Occipital lobe (tissue), 3 donors: ENCODE measurements at places on chromosomes 3 and 15. TPM values are rescaled to one million over a fixed set of nuclear protein-coding genes. Genes with fewer than 3 reads are reported as not detected.

GRCh38 chr3:155556531-155556930 is 188.3 kb downstream of the PLCH1 start:
- no peak for DNase-seq

The PLSCR2 gene
- not detected for total RNA-seq

The STAB1 gene
- total RNA-seq: 14.8 TPM

DNA sequence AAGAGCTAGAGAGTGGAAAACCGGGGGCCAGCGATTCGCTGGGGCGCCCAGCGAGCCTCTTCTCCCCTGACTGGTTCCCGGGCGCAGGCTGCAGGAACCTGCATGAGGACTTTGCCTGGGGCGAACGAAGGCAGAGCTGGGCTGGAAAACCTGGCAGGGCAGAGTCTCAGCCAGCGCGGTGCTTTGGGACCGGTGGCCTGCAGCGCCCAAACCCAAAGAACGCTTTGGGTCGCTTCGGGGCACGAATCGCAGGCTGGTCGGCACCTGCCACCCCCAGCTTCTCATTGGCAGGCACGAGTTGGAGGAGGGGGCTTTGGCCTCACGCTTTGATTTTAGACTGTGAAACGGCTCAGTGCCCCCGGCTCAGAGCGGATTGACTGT is 3.0 kb downstream of the ONECUT1 start:
- no peak for DNase-seq

- no peak for DNase-seq
Observed at GRCh38 chr3:14186854-14187458, 8.3 kb downstream of the LSM3 start.

GRCh38 chr3:60417576-60417975 is 833.7 kb downstream of the FHIT start:
- DNase-seq: no peak

- no peak for DNase-seq
Observed at GRCh38 chr3:15206662-15207576, 873 bp downstream of the CAPN7 start.

GRCh38 chr15:50241684-50242450 is 23.7 kb downstream of the HDC start:
- no peak for DNase-seq

DNA sequence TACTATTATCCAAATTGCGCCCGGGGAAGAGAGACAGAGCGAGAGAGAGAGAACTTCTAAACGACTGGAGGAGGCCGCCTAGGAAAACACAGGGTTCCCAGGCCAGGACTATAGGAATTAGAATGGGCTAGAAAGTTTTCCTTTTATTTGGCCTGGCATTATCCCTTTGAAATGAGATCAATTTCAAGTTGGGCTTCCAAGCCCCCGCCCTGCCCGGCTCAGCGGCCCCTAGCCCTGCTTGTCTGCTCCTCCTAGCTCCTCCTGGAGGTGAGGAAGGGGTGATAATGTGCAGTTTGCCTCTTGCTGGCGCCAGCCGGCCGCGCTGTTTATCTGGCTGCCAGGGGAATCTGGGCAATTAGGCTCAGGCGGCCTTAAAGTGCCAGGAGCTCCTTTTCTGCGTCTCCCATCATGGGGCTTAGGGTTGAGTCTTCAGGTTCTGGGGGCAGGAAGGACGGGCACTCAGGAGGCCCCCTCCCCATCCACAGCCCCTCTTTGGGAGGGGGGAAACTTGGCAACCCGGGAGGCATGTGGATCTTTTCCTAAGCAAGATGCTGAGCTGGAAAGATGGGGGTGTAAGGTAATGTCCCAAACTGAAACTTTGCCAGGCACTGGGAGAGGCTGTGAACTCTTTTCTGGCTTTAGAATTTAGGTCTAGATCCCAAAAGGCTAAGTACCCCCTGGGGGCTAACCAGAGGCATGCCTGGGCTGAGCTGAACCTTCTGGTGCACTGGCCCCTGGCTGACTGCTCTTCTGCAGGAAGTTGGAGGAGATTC is 5.5 kb downstream of the SMAD6 start:
- no peak for DNase-seq

The DUOX1 gene
- total RNA-seq: not detected

GRCh38 chr3:31248563-31248992 is 284.1 kb upstream of the STT3B start:
- no peak for DNase-seq

DNA sequence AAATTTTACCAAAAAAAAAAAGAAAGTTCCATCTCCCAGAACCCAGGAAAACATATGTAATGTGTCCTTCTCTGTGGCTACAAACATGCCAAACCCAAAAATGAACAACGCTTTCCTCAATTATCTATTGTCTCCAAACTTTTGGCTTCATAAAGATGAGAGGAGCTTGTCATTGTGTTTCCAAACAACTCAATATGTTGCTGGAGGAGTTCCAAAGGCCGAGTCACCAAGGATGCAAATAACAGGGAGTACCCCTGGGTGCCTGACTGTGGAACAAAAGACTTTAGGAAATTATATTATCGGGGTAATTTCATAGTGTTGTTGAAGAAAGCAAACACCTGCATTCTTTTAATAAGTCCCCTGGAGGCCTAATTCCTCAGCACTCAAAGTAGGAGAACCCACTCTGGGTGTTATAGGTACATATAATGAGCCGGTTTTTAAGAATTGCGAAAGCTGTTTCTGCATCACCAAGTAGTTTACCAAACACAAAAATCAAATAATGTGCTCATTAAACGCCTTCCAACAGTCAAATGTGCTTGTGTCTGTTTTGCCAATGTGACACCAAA is 206.3 kb upstream of the PRICKLE2 start:
- no peak for DNase-seq

- DNase-seq: no peak
Observed at GRCh38 chr3:44963571-44964325, 12.2 kb downstream of the ZDHHC3 start.

- DNase-seq: no peak
Observed at GRCh38 chr15:92463826-92464225, 70.1 kb downstream of the ST8SIA2 start.

DNA sequence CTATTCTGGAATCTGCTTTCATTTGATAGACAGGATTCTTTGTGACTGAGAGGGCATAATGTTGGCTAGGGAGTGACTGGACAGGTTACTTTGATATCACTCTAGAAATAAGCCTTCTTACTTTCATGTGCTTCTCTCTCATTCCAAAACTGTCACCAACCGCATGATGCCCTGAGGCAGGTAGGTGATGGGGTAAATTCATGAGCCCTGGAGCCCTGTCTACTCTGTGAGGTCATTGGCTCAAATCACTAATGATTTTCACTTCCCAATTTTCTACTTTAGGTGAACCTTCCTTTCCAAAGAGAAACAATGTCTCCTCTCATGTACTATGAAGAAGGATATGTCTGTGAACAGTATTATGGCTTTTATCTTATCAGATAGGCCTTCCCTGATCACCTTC is 596.7 kb downstream of the TUSC7 start:
- DNase-seq: no peak

GRCh38 chr15:79157631-79158592 is 67.3 kb upstream of the RASGRF1 start:
- DNase-seq: no peak

GRCh38 chr15:69410248-69410874 is 3.8 kb upstream of the KIF23 start:
- no peak for DNase-seq

DNA sequence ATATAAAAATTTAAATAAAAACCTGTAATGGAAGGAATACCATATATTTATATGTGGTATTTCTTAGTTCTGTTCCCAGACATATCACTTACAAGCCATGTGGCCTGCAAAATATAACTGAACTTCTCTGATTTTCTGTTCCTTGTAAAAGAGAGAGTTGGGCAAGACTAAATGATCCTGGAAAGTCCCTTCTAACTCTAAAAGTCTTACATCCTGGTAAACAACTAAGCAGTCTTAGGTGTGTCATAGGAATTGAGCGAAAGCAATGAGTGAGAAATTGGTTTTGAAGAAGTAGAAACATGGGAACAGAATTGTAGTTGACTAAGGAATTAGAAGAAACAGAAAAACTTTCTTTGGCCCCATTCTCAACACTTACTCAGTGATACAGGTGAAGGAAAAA is 25.3 kb upstream of the IL20RB start:
- DNase-seq: no peak

GRCh38 chr3:164687902-164688301 is 390.4 kb downstream of the SI start:
- no peak for DNase-seq

DNA sequence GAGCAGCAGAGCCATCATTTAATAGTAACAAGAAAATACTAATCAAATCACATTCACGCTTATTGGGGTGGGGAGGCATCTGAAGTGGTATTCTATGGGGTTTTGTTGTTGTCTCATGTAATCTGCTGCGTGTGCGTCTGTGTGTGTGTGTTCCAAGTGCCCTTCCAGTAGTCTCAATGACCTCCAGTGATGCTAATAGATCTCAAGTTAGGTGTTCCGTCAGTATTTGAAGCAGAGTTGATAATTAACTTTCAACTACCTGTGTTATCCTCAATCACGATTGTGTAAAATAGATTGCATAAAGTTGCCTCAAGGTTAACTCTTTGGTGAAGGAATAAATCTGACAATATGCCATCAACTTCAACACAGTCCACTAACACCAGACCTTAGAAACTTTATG is 375.0 kb downstream of the MECOM start:
- DNase-seq: no peak

The PRR23A gene
- not detected for total RNA-seq

The TGM4 gene
- total RNA-seq: not detected

The GABRR3 gene
- total RNA-seq: not detected

The TMC3 gene
- total RNA-seq: 0.47 TPM

The FRMD4B gene
- 54.6 TPM for total RNA-seq

- no peak for DNase-seq
Observed at GRCh38 chr15:39406485-39406884, 174.4 kb upstream of the THBS1 start.

GRCh38 chr15:88656760-88657221 is 18.0 kb downstream of the ISG20 start:
- no peak for DNase-seq

DNA sequence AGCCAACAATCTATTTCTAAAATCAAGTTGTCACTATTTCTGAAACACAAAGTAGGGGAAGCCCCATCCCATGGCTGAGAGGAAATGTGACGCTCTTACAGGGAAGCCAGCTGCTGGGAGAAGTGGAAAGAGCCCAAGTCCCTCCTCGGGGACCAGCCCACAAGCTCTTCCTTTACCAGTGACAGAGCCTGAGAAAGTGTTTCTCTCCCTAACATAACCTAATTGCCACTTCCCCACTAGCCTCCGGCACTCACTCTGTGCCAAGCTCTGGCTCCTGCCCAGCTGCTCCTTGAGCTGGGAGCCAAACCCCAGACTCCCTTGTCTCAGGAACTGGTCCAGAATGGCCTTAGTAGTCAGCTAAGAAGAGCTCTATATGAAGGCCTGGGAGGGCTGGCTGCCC is 42.9 kb downstream of the TNFAIP8L3 start:
- no peak for DNase-seq

GRCh38 chr3:133375403-133375745 is 24.5 kb upstream of the BFSP2 start:
- no peak for DNase-seq

DNA sequence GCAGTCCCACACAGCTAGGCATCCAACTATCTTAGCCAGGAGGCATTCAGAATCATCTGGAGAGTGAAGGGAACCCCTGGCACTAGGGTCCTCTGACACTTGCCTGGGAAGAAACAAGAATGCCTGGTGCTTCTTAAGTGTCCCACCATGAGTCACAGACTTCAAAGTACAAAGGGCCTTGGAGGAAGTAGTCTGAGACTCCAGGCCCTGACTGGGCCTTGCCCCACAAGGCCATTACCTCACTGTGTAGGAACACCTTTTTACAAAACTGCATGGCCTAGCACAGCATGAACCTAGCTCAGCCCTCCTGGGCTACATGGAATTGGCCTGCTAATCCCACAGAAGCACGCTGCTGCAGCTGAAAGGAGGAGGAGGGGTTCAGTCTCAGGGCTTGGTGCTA is 104.5 kb upstream of the SLCO2A1 start:
- DNase-seq: no peak

- no peak for DNase-seq
Observed at GRCh38 chr3:71317749-71318457, 265.6 kb downstream of the FOXP1 start.

The GNAT1 gene
- not detected for total RNA-seq

The PGBD4 gene
- 6.2 TPM for total RNA-seq

The MYL3 gene
- total RNA-seq: not detected

DNA sequence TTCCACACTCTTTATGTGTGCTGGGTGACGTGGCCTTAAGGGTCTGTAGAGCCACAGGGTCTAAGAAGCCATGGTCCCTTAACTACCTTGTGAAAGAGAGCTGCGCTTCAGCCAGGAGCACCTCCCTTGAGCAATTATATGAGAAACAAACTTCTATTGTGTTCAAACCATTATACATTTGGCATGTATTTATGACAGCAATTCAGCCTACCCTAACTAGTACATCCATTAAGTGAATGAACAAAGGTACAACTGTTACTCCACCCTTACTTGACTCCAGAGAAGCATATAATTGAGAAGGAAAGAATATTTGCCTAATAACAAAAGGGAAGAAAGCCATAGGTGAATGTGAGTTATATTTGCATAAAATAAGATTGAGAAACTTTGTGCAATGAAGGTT is 69.8 kb upstream of the BOC start:
- DNase-seq: no peak
